ENCODE measurements at places on chromosomes 5 and 9. TPM values are rescaled to one million over a fixed set of nuclear protein-coding genes. Genes with fewer than 3 reads are reported as not detected.

DNA sequence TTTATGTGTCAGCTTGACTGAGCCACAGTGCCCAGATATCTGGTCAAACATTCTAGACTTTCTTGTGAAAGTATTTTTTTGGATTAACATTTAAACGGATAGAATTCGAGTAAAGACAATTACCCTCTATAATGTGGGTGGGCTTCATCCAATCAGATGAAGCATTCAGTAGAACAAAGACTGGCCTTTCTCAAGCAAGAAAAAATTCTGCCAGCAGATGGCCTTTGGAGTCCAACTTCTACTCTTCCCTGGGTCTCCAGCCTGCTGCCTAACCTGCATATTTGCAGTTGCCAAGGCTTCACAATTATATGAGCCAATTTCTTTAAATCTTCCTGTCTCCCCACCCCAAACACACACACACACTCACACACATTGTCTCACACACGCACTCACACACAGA is 86.4 kb downstream of the MED10 start:
- peak; percentile 58 for DNase-seq

GRCh38 chr9:26650325-26650724 is 242.3 kb downstream of the CAAP1 start:
- no peak for DNase-seq

PCSK1 gene
- total RNA-seq: not detected

- no peak for DNase-seq
These were observed 155.1 kb downstream of the PDZD2 start for GRCh38 chr5:31794009-31794408.

- no peak for DNase-seq
These were observed 47.7 kb downstream of the LHFPL2 start for GRCh38 chr5:78600687-78601414.

NEURL1B gene
- total RNA-seq: 0.79 TPM

DNA sequence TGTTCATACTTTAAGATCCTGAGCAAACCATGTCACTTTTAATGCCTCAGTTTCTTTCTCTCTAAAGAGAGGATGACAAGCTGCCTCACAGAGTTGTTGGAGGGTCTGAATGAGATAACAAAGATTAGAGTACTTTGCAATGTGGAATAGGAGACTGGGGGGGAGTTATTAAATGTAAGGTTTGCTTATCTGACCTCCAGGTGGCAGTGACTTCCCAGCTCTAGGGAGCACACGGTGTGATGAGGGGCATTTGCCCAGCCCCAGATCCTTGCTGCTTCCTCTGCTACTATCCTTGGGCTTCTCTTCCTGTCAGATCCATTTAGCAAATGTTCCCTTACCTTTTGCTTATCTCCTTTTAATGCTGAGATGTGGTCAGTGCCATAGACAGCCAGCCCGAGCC is 30.7 kb downstream of the ENHO start:
- DNase-seq: peak; percentile 29

GRCh38 chr5:174418809-174419539 is 305.4 kb upstream of the MSX2 start:
- DNase-seq: no peak

GRCh38 chr5:59193616-59194319 is 610.9 kb downstream of the RAB3C start:
- DNase-seq: peak; percentile 17

MINAR2 gene
- total RNA-seq: not detected

CYLC2 gene
- not detected for total RNA-seq

BARX1 gene
- total RNA-seq: not detected

DNA sequence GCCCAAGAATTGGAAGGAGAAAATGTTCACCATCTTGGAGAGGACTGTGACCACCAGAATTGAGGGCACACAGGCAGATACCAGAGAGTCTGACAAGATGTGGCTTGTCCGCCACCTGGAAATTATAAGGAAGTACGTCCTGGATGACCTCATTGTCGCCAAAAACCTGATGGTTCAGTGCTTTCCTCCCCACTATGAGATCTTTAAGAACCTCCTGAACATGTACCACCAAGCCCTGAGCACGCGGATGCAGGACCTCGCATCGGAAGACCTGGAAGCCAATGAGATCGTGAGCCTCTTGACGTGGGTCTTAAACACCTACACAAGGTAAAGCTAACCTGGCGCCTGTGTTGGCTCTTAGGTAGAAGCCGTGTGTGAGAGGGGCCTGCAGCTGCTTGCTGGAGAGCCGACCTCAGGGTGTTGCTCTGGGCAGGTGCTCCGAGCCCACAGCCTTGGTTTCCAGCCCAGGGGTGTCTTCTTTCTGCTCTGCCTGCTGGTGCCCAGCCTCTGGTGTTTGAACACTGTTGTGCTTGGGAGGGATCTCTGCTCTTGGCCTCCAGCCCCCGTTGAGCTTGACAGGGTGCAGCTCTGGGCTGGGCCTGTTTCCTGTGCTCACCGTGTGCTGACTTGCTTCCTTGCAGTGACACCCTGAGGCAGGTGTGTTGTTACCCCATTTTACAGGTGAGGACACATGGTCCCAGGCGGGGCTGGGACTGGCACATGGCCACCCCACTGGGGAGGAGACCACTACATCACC is 10.9 kb downstream of the EXOC3 start:
- DNase-seq: no peak

- no peak for DNase-seq
These were observed 15.5 kb downstream of the ENC1 start for GRCh38 chr5:74624931-74625505.

DNA sequence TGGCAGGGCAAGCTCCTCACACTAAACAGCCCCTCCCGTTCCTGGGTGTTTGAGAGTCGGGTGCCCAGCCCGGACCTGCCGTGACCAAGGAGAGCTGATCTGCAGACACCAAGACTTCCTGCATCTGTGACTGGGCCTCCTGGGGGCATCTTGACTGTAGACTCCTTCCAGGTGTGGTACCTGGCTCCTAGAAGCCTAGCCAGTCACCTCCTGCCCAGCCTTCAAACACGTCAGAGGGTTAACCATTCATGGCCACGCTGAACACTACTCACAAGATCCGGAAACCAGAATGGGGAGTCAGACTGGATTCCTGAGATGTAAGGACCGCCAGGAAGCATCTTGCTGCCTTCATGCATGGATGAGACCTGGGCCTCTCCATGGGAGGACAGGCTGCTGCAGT is 3.7 kb upstream of the LCN2 start:
- DNase-seq: peak; percentile 81

GRCh38 chr5:67648201-67648671 is 451.6 kb upstream of the CD180 start:
- no peak for DNase-seq

- DNase-seq: no peak
These were observed 463.0 kb downstream of the CETN3 start for GRCh38 chr5:89946508-89946907.

DNA sequence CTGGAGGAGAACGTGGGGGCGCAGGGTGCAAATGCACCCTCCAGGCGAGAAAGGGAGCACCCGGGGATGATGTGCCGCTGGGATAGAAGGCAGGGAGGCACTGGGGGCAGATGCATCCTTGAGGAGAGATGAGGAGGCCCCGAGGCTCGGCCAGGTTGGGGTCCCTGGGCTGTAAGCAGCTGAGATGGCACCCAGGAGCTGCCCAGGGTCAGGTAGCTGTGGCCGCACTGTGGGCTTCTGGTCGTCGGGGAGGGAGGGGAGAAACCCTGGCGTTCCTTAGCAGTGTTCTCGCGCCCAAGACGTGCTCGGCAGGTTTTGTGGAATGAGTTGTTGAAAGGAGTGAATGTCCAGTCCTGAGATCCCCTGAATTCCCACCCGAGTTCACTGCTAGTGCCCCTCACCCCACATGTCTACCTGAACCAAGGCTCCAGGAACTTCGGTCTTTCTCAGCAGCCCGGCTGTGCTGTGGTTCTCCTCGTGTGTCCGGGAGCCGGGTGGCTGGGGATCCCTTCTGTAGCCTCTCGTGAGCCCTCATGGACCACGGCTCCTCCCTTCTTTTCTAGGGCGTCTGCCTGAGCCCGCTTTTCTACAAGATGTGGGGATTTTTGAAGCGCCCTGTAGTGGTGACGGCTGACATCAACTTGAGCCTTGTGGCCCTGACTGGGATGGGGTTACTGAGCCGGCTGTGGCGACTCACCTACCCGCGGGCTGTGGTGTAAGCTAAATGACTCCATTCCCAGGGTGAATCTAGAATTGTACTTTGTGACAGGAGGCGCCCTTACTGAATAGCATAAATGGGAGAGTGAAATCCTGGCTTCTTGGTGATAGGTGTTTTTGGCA is 1.1 kb downstream of the POMT1 start:
- peak; percentile 44 for DNase-seq

GRCh38 chr9:18791074-18791473 is 241.9 kb downstream of the SAXO1 start:
- DNase-seq: peak; percentile 62

GRCh38 chr5:111528056-111528455 is 15.7 kb upstream of the STARD4 start:
- no peak for DNase-seq

- DNase-seq: no peak
These were observed 17.5 kb downstream of the IRF1 start for GRCh38 chr5:132473019-132473531.

CCL28 gene
- total RNA-seq: 4.2 TPM

PRDM9 gene
- not detected for total RNA-seq

GRCh38 chr5:171207256-171207847 is 101.7 kb upstream of the TLX3 start:
- peak; percentile 69 for DNase-seq

- no peak for DNase-seq
These were observed 67.7 kb upstream of the ATG10 start for GRCh38 chr5:81904166-81904565.

BAAT gene
- 0.57 TPM for total RNA-seq

TNFSF8 gene
- not detected for total RNA-seq

Measured in HT-29 (cell line).